ENCODE measurements at places on chromosomes 1 and 21. TPM values are rescaled to one million over a fixed set of nuclear protein-coding genes. Genes with fewer than 3 reads are reported as not detected.
A peak's percentile ranks its signal among the peaks of the same experiment; 100 is the strongest.

KCND3 gene
- 8.7 TPM for total RNA-seq

- DNase-seq, result peak; percentile 58
Observed at GRCh38 chr1:29124366-29125236, 898 bp upstream of the TMEM200B start.

GRCh38 chr1:228299901-228300300 lies 92.1 kb downstream of the OBSCN start:
- no peak for DNase-seq

- no peak for DNase-seq
Observed at GRCh38 chr1:40241362-40241761, 6.4 kb upstream of the TMCO2 start.

GRCh38 chr1:94947437-94947836 lies 20.5 kb upstream of the CNN3 start:
- no peak for DNase-seq

- no peak for DNase-seq
Observed at GRCh38 chr1:41626146-41626545, 141.7 kb upstream of the EDN2 start.

DNA sequence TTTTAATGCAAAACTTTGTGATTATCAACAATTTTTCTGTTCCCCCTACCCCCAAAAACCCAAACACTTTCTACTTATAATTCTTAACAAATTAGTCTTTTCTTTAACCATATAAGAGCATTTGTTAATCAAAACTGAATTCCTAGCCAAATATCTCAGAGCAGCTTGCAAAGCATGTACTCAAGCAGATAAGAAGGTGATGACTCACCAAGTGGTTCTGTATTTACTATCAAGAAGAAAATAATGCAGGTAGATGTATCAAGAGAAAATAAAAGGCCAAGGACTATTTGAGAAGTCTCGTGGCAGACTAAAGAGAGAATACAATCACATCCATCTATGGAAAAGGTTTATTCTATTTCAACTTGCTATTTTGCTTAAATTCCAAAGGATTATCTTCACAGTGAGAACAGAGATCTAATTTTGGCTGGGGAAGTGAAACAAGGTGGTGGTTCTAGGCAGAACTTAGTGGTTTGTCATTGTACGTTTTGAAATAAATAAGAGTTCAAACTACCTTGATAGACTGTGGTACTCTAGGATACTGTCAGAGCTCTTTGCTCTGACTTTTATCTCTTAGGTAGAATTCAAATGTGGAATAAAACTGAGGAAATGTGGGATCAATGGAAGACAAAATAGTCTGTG lies 94.7 kb upstream of the NRIP1 start:
- no peak for DNase-seq

- no peak for DNase-seq
Observed at GRCh38 chr1:71351438-71351837, 270.6 kb upstream of the ZRANB2 start.

DNA sequence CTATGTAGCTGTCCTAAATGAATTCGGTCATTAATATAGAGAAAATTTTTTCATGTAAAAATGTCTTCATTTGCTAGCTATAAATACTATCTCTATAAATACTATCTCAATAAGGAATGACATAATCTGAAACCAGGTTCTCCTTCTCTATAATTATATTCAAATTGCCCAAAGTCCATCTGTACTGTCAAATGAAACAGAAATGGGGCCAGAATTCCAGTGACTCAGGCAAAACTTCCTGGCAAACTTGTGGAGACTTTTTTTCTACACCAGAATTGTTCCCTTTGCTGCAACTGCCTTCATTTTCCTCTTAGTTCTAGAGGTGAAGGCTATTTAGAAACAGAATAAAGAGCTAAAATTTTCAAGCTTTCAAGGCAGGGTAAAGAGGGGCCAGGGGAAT lies 152.5 kb downstream of the KCNH1 start:
- DNase-seq, result no peak

DNA sequence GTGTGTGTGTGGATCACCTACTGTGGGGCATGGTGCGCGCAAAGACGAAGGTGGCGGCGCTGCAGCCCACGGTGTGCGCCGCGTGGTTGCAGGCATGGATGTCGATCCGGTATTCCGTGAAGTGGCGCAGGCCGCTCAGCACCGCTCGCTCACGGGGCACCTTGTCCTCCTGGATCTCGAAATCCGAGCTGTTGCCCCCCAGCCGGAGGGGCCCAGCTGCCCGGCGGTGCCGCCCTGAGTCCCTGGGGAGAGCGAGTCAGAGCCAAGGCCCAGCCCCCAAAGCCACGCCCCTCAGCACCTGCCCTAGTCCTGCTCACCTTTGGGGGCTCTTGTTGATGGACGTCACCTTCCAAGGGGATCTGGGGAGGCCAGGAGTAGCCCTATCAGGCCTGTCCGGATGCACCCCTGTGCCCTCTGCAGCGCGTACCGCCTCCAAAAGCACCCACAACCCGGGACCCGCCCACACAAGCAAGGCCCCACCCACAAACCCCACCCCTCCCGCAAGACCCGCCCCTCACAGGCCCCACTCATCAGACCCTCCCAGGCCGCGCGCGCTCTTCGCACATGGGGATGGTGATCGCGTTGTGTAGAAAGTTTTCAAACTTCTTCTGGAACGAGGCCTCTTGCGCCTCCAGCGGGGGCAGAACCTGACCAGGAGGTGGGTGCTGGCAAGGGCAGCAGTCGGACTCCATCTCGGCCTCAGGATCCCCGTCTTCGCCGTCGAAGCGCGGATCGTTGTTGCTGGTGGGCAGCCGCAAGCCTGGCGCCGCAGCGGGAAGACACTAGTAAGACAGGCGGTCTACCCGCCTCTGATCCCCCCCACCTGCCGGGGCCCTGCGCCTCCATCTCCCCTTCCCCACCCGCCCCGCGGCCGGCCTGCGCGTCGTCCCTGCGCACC lies 13.6 kb downstream of the INSRR start:
- DNase-seq, result no peak
